Breast epithelium (tissue), 4 donors: ENCODE measurements at places on chromosomes 1 and 21.

DNA sequence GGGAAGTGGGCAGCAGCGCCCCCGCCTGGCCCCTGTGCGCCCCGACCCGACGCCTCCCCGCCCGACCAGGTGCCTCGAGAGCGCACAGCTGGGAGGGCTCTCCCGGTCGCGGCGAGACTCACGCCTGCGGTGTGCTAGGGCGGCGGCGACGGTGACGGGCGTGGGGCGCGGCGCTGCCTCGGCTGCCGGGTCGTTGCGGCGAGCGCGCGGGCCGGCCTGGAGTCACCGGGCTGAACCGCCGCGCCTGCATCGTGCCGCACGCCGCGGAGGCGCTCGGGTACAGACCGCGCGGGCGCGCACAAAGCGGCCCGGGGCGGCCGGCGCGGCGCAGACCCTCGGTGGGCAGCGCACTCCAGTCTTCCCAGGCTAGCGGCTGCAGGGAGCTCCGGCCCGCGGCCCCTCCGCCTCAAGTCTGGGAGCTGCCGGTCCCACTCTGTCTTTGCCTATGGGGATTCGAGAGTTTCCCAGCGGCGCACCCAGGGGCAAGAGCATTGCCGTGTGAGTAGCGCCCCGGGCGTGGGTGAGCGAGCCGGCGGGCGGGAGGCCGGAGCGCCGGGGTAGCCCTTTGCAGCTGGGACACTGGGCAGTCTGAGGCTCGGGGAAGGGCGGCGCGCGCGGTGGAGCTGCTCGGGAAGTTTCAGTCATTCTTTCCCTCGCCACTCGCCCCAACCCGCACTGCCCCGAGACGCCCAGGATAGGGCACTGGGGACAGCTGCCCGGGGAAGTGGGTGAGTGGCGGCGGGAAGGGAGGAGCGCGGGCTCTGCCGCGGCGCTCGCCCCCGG, at the start of gene SLC35F3:
Gene SLC35F3, plus strand, starts transcription at position 44 of the 783 bp plus-strand sequence.
- no peak for DNase-seq
- peak within 1 kb of the TSS; percentile 49 for H3K4me3 ChIP-seq
- no peaks in the 10 kb centered on the region for H3K36me3 ChIP-seq

GRCh38 chr1:77322061-77322900, 40.5 kb downstream of the AK5 start:
- no peaks in the 10 kb centered on the region for H3K4me1 ChIP-seq
- no peaks in the 10 kb centered on the region for H3K36me3 ChIP-seq
- DNase-seq = no peak
- no peaks in the 10 kb centered on the region for H3K27me3 ChIP-seq
- no peak overlapping the region for H3K4me3 ChIP-seq

DNA sequence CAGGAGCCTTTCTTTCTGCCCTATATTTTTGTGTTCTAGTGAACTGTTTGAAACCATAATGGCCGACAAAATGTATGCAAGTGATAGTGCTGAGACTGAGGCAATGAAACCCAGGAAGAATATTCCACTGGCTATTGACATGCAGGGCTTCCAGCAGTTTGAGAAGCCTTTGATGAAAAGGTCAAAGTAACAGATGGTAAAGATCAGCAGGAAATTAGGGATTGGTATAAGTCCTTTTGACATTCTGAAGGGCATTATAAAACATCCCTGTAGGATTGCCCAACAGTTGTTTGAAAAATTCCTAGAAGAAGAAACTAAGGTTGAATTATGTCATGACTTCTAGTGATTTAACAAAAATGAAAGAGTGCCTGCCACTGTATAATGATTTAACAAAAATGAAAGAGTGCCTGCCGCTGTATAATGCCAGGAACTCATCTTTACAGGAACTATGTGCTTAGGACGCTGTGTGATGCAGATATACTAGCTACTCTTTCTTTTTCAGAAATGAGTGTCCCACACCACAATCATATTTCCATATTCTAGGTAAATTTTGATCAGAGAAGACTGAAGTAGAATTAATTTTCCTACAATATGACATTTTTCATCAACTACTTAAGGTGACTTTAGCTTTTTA, 283.9 kb upstream of the ST6GALNAC5 start:
- no peak for DNase-seq
- H3K4me3 ChIP-seq = no peak overlapping the region

- H3K4me3 ChIP-seq = no peak overlapping the region
- no peak for DNase-seq
- H3K4me1 ChIP-seq = no peaks in the 10 kb centered on the region
- H3K27ac ChIP-seq = no peak overlapping the region
These were observed 17.4 kb upstream of the DDOST start for GRCh38 chr1:20678599-20678998.

DNA sequence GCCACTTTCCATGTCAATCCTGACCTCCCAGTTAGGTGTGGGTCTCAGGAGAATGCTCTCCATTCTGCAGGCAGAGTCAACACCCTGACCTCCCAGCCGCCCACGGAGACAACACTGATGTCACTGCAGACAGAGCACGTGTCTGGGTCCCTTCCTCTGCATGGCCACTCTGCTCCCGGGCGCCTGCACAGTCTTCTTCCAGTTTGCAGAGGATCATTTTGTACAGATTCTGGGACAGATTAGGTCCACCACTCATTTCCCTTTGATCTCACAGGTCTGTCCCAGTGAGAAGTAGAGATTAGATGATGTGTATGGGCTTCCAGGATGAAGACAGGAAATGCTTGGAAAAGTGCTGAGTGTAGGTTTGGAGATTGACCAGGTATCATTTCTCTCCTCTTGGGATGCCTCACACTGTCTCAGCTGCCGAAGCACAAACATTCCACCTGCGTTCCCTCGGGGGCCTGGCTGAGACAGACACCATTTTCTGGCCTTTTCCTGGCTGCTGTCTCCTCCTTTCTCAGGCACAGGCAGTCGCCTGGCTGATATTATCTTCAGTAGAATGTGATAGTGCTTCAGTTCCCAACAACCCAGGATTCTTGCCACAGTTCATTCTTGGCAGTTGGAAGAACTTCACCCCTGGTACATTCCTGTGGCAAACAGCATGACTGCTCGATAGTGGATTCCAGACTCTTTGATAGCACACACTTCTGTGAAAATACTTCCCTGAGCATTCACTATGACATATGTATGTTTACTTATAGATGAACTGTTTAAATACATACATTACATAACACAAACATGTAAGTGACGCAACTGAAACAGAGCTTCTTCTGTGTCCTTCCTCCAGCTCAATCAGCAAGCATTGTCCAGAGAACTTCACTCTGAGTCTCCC, 7.9 kb downstream of the MYBPHL start:
- H3K36me3 ChIP-seq = no peaks in the 10 kb centered on the region
- no peaks in the 10 kb centered on the region for H3K27me3 ChIP-seq
- H3K27ac ChIP-seq = peak overlapping the region; percentile 88
- H3K4me1 ChIP-seq = no peaks in the 10 kb centered on the region
- no peak overlapping the region for H3K4me3 ChIP-seq
- DNase-seq = peak; percentile 73

DNA sequence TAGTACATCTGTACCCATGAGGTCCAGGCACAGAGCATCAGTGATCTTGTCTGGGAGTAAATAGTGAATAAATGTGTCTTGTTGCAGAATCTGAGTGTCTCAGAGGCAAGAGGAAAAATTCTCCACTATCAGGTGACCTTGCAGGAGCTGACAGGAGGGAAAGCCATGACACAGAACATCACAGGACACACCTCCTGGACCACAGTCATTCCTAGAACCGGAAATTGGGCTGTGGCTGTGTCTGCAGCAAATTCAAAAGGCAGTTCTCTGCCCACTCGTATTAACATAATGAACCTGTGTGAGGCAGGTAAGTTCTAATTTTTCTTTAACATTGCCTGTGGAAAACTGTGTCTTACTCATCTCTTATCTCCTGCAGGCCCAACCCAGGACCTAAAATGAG, 43.1 kb downstream of the IL12RB2 start:
- H3K4me3 ChIP-seq = no peak overlapping the region
- no peaks in the 10 kb centered on the region for H3K36me3 ChIP-seq
- DNase-seq = no peak
- H3K4me1 ChIP-seq = no peaks in the 10 kb centered on the region

DNA sequence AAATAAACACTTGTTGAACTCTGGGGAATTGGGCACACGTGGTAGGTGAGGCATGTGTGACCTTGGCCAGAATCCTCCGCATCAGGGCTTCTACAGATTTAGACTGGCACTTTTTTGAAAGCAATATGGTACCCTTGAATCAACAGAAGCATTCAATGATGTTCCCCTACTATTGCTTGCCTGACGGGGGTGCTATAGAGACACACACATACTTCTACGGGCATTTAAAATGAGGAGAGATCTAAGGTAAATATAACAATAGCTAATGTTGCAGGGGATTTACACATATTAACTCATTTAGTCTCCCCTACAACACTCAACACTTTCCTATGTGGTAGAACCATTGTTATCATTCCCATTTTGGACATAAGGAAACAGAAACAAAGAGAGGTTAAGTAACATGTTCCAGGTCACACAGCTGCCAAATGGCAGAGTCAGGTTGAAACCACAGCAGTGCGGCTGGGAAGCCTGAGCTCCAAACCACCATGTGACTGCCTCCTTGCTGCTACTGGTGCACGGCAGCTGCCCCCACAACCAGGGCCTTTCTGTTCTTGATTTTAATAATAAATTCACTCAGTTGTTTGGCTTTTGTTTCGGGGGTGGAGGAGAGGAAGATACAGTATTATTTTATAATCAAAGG, 147.4 kb downstream of the ZNF281 start:
- no peaks in the 10 kb centered on the region for H3K36me3 ChIP-seq
- no peak overlapping the region for H3K4me3 ChIP-seq

DNA sequence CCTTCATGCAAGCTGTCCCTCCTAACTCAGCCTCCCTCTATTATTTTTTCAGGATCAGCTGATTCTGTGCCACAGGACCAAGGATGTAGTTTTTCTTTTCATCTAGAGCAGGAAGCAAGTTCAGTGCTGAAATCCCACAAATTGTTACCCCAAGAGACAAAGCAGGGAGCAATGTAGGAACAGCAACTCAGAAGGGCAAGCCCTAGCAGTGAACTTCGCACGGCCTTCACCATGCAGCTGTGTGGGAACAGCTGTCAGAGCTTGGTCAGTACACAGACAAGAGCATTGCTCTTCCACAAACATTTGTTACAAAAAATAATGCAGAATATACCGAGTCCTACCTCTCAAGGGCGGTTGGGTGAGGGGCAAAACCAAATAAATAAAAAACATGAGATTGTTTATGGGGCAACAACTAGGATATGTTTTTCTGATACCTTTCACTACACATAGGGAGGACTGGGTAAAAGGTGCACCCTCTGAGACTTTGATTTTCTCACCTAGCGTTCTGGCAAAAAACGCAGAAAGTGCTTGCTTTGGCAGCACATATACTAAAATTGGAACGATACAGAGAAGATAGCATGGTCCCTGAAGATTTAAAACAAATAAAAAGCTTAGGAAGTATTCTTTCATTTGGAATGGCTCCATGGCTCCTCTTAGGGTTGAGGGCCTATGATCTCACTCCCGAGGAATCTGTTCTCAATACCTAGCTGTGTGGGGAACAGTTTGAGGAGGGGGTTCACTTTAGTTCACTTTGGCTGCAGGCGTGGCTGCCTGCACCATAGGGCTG, 37.1 kb upstream of the ANGPTL7 start:
- H3K27ac ChIP-seq = peak overlapping the region; percentile 54
- no peak overlapping the region for H3K4me3 ChIP-seq
- no peak for DNase-seq
- no peaks in the 10 kb centered on the region for H3K4me1 ChIP-seq
- no peaks in the 10 kb centered on the region for H3K36me3 ChIP-seq

GRCh38 chr21:38126666-38127303, 130.0 kb upstream of the KCNJ15 start:
- no peaks in the 10 kb centered on the region for H3K36me3 ChIP-seq
- no peak overlapping the region for H3K27ac ChIP-seq
- DNase-seq = no peak
- H3K4me1 ChIP-seq = no peaks in the 10 kb centered on the region
- H3K27me3 ChIP-seq = no peaks in the 10 kb centered on the region
- no peak overlapping the region for H3K4me3 ChIP-seq

DNA sequence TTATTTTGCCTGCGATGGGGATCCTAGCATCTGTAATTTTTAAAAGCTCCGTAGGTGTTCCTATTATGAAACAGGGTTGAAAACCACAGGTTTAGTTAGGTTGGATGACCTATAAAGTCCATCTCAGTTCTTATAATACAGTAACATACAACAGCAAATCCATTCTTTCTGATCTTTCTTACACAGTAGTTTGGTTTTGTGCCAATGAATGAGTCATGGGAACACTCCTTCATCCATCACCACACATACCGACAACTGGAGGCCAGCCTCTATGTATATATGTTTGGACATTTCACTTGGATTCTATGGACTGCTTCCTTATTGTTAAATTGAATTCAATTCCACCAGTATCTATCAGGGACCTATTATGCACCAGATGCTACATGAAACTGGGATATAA, 118.4 kb upstream of the L1TD1 start:
- no peaks in the 10 kb centered on the region for H3K27me3 ChIP-seq
- H3K4me3 ChIP-seq = no peak overlapping the region
- no peak for DNase-seq
- no peak overlapping the region for H3K27ac ChIP-seq
- H3K36me3 ChIP-seq = no peaks in the 10 kb centered on the region

DNA sequence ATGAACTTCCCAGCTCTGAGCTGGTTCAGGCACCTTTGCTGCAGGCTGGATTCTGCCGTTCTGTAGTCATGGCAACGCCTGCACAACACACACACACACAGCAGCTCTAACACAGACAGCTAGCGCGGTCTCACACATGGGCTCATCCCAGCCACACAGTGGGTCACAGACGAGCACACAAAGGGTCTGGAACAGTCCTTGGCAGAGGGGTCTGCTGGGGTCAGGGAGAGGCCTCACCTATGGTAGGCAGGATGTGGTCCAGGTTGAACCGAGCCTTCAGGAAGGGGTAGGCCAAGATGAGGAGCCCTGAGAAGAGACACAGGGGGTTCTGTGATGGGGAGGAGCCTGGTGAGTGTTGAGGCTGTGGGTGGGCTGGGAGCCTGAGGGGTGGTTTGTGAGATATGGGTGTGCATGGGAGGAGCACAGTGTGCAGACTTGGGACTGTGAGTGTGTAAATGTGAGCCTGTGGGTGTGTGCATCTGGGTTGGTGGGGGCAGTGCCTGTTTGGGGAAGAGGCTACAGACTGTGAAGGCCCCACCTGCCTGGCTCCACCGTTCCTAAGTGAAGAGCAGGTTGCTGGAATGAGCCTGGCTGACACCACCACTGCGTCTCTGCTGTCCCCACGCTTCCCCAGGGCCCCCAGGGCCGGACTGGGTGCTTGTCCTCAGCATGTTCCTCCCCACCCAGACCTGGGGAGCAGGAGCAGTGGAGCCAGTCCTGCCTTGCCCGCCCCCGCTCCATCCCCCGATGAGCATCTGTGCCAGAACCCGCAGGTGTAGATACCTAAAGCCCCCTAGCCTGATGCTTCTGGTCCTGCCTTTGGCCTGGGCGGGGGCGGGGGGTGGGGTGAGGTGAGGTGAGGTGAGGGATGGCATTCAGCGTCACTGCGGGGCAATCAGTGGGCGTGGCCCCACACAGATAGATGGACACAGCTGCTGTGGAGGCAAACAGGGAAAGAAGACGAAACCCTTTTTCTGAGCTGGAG, 1.5 kb downstream of the KNCN start:
- no peak overlapping the region for H3K4me3 ChIP-seq
- no peak overlapping the region for H3K27ac ChIP-seq
- no peaks in the 10 kb centered on the region for H3K36me3 ChIP-seq
- H3K4me1 ChIP-seq = no peaks in the 10 kb centered on the region
- H3K27me3 ChIP-seq = no peaks in the 10 kb centered on the region

GRCh38 chr1:234979296-234980279, 149.0 kb downstream of the TOMM20 start:
- H3K4me1 ChIP-seq = peaks cover 46% of the 10 kb centered on the region
- DNase-seq = no peak
- H3K36me3 ChIP-seq = no peaks in the 10 kb centered on the region
- H3K4me3 ChIP-seq = no peak overlapping the region
- peak overlapping the region; percentile 97 for H3K27ac ChIP-seq

- DNase-seq = no peak
- no peak overlapping the region for H3K27ac ChIP-seq
- H3K27me3 ChIP-seq = no peaks in the 10 kb centered on the region
- no peak overlapping the region for H3K4me3 ChIP-seq
- no peaks in the 10 kb centered on the region for H3K4me1 ChIP-seq
These were observed 28.3 kb upstream of the KIF26B start for GRCh38 chr1:245126530-245126929.
